ENCODE measurements at places on chromosomes 1 and 21.

- DNase-seq, result no peak
These were observed 14.7 kb upstream of the HMGB4 start for GRCh38 chr1:33849211-33849610.

DNA sequence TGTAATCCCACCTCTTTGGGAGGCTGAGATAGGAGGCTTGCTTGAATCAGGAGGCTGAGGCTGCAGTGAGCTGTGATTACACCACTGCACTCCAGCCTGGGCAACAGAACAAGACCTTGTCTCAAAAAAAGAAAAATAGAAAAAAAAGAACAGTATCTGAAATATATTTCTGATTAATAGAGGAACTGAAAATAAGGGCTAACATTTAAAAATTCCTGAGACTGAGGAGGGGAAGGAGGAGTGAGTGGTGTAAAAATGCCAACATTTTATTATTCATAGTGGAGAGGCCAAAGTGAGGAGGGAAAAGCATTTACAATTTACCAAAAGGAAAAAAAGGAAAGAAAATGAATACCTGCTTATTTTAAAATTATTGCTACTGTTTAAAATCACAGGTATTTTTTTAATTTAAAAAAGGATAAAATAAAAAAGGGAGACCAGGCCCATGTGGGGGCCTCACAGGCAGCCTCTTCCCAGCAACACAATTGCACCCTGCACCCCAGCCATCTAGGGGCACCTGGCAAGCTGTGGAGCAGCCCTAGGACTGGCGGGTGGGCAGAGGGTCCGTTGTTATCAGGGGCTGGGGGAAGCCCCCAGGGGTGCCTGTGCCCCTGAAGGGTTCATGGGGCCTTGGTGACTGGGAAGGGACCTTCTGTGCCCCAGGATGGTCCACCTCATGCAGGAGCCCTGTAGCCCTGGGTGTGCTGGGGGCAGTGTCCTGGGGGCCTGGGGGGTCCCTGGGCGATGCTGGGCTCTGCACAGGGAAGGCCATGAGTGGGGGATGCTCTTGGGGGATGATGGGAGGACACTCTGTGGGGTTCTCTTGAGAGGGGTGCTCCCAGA lies 34.8 kb upstream of the ADARB1 start:
- no peak for DNase-seq

DNA sequence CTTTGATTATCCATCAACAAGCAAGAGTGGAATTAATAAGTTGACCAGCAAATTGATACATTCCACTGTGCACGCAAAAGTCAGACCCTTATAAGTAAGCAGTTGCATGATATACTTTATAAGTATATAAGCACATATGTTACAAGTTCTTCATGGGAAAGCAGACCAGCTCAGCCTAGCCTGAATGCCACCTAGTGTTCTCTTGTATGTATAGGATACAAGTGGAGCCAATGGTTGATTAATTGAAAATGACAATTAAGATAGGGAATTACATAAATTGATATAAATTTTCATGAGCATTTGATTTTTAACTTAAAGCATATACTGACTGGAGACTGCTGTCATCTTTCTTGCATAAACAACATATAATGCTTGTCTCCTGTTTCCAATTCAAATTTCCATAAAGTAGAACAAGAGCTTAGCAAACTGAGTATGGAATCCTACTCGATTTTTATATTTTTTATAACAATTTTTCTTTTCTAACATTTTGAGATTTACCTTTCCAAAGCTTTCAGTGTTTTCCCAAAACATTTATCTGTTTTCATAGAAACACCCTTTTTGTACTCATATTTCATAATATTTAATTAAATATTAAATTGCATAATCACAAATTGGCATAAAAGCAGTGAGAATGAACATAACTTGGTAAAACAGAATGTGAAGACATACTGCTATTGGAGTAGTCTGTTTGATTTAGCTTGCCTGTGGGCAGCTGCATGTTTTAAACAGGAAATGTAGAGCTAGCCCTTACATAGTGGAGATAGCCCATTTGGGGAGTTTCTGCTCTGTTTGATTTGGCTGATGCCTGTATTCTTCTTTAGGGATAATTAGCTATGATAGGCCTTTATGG lies 62.8 kb downstream of the MAGI3 start:
- peak; percentile 68 for DNase-seq

GRCh38 chr1:166489670-166490436 lies 323.1 kb upstream of the FAM78B start:
- DNase-seq, result peak; percentile 74
